ENCODE measurements at places on chromosomes 7 and 10.

DNA sequence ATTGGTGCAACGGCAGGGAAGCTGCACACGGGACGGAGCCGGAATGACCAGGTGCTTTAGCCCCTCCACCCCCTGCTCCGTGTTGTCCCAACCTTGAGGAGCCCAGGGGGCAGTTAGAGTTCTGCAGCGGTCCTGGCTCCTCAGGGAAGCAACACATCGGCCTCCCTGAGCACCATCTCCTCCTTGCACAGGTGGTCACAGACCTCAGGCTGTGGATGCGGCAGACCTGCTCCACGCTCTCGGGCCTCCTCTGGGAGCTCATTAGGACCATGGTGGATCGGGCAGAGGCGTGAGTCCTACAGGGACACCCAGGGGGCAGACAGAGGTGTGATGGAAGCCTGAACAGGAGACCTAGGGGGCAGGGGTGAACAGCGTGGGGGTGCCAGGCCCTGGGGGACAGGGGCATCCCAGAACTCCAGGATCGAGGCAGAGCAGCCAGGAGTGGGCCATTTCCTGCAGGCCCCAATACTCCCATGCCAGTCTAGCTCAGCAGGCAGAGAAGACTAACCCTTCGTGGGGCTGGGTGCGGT lies 7.3 kb downstream of the ASL start:
- DNase-seq: no peak

DNA sequence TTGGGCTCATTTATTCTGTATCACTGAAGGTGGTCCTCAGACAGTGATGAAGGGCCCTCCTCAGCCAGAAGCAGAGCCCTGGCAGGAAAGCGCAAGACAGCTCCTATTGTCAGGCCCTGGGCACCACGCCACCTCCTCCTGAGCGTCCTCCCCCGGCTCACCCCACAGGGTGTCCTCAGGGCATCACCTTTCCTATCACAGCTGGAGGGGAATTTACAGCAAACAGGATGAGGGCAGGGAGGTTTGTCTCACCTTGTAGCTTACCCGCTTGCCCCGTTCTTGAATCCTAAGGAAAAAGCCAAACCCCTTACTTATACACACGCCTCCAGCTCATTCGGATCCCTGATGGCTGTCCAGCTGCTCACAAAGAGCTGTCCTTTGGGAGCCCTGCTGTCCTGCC lies 50.2 kb upstream of the LANCL2 start:
- no peak for DNase-seq

DNA sequence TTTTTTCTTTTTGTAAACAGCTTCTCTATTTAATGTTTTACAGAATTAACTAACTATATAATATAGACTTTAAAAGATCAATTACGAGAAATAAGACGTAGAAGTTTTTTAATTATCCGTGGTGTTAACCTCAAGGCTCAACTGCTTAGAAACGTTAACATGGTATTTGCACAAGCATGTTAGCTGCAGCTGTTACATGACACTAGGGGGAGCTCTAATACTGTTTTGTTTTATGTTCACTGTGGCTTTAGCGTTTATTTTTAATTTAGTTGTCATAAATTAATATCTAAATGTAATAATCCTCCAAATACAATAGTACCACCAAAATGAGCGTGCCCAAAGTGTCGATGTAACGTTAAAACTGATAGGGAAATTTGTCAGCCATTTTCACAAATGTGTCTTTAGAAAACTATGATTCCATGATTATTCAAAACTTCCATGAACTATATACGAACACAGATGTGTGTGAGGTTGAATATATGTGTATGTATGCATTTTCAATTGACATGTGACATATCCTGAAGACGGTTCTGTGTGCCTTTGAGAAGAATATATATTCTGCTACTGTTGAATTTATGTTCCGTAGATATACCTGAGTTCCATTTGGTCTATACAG lies 828.8 kb upstream of the MBL2 start:
- no peak for DNase-seq

- DNase-seq: no peak
Measured at GRCh38 chr7:30354791-30355190, 70.4 kb downstream of the ZNRF2 start.

- no peak for DNase-seq
Measured at GRCh38 chr7:30450983-30451497, 27.5 kb downstream of the NOD1 start.

DNA sequence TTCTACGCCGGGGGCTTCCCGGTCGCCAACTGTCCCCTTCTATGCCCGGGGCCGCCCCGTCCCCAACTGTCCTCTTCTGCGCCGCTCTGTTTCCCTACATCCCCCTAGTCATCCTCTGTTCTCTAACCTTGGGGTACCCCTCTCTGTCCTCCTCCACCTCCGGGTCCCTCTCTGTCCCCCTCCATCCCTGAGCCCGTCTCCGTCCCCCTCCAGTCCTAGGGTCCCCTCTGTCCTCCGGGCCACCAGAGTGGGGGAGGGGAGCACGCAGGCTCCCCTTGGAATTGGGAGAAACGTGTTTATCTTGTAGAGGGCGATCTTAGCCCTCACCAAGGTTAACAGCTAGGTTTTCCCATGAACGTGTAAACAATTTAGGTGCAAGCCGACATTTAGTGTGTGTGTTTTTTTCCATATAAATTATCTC lies 852 bp upstream of the KLF6 start:
- DNase-seq: peak; percentile 21
